ENCODE measurements at places on chromosomes 2 and 18. TPM values are rescaled to one million over a fixed set of nuclear protein-coding genes. Genes with fewer than 3 reads are reported as not detected.

- H3K36me3 ChIP-seq = no peaks in the 10 kb centered on the region
- H3K27ac ChIP-seq = no peak overlapping the region
- no peak for DNase-seq
- H3K27me3 ChIP-seq = no peaks in the 10 kb centered on the region
- H3K4me3 ChIP-seq = no peak overlapping the region
Measured at GRCh38 chr2:43078781-43079755, 147.3 kb downstream of the ZFP36L2 start.

GRCh38 chr2:36918307-36918706 is 48.0 kb downstream of the STRN start:
- H3K4me1 ChIP-seq = no peaks in the 10 kb centered on the region
- H3K27me3 ChIP-seq = no peaks in the 10 kb centered on the region
- peaks cover 2% of the 10 kb centered on the region for H3K36me3 ChIP-seq

- no peaks in the 10 kb centered on the region for H3K36me3 ChIP-seq
- H3K27me3 ChIP-seq = no peaks in the 10 kb centered on the region
- no peaks in the 10 kb centered on the region for H3K4me1 ChIP-seq
- H3K4me3 ChIP-seq = no peak overlapping the region
Measured at GRCh38 chr2:120404941-120405758, 59.2 kb downstream of the INHBB start.

DNA sequence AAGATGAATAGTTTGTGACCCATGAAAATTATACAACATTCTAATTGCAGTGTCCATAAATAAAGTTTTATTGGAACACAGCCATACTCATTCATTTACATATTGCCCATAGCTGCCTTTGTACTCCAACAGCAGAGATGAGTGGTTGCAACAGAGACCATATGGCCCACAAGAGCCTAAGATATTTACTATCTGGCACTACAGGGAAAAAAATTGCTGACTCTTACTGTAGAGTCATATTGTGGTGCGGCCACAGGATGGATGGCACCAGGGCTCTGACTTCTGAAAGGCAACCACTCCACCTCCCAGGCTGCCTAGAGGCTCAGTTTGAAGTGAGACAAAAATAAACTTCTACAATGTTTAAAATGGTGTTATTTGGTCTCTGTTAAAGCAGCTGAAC is 404.0 kb upstream of the ATP5MC3 start:
- no peaks in the 10 kb centered on the region for H3K36me3 ChIP-seq
- H3K4me1 ChIP-seq = no peaks in the 10 kb centered on the region
- no peak for DNase-seq
- H3K4me3 ChIP-seq = no peak overlapping the region
- H3K27ac ChIP-seq = no peak overlapping the region

DNA sequence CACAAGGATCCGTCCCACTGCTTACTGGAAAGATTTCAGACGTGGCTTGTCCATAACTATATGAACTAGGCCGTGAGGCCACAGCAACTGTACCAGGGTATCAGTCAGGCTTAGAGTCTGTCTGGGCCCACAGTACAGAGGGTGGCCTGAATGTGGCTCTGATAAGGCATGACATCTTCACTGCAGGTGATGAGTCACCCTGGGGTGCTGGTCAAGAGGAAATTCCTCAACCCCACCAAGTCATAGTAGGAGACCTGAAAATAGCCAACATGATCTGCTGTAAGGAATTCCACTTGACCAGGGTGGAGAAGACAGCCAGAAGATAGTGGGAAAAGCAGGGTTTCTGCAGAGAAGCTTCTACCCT is 107.7 kb downstream of the INHBB start:
- H3K36me3 ChIP-seq = no peaks in the 10 kb centered on the region
- no peak for DNase-seq
- no peak overlapping the region for H3K4me3 ChIP-seq

GRCh38 chr2:105368759-105369408 is 30.0 kb downstream of the FHL2 start:
- no peaks in the 10 kb centered on the region for H3K27me3 ChIP-seq
- DNase-seq = no peak
- H3K4me3 ChIP-seq = no peak overlapping the region
- peaks cover 20% of the 10 kb centered on the region for H3K36me3 ChIP-seq
- H3K27ac ChIP-seq = no peak overlapping the region

DNA sequence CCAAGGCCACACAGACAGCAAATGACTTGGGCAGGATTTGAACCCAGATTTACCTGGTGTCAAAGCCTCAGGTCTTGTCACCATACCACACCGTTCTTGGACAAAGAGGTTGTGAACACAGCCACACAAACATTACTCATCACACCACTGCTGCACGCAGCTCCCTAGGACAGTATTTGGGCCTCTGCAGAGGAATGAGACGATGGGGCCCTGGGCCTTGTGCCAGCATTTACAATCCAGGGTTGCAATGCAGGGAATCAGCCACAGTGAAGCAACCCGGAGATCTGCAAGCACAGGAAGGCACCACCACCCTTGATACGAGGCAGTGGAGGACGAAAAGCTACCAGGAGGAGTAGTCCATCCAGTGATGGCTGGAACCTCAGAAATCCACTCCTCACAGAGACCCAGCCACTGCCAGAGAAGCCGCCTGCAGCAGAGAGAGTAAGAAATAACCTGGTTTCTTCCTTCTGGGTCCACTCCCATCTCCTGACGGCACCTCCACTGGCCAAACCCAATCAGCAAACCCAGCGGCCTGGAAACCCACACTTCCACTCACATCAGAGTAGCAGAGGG is 3.7 kb upstream of the MTCL1 start:
- H3K4me1 ChIP-seq = peaks cover 15% of the 10 kb centered on the region
- no peak overlapping the region for H3K4me3 ChIP-seq
- H3K27ac ChIP-seq = no peak overlapping the region
- H3K36me3 ChIP-seq = no peaks in the 10 kb centered on the region
- DNase-seq = no peak

DNA sequence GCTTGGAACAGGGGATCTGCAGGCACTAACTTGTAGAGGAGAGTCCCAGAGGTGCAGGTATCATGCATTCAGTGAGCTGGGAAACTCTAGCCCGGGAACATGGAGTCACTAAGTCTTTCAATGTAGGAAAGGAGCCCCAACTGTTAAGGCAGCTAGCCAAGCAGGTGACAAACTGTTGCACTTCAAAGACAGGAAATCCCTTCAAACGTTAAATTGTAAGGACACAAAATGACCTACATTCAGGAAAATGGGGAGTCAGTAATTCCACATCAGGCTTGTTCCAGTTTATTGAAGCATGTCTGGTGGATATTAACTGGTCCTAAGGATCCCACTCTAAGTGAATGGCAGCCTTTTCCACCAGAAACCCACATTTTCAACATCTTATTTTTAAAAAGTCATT is 364.5 kb downstream of the MTX2 start:
- DNase-seq = no peak
- no peaks in the 10 kb centered on the region for H3K36me3 ChIP-seq
- no peak overlapping the region for H3K27ac ChIP-seq
- H3K27me3 ChIP-seq = peaks cover 7% of the 10 kb centered on the region

DNA sequence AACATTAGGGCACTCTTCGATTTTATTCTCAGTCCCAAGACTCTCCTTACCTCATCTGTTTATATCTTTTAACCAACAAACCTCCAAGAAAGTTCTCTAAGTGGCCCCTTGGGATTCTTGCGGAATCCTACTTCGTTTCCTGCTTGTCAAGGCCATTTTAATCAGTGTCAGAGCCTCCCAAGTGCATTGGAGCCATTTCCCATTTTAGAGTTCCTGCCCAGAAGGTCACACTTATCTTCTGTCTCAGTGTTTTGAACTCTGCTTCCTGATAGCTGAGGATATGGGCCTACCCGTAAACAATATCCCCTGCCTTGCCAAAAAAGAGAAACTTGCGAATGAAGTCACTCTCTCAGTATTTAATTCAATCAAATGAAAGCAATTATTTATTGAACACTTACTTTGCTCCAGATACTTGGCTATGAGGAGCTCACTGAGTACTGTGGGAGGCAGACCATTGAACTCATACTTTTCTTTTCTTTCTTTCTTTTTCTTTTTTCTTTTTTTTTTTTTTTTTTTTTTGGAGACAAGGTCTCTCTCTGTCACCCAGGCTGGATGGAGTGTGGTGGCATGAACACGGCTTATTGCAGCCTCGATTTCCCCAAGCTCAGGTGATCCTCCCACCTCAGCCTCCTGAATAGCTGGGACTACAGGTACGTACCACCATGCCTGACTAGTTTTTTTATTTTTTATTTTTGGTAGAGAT is 5.7 kb upstream of the NOSTRIN start:
- DNase-seq = no peak
- H3K4me1 ChIP-seq = no peaks in the 10 kb centered on the region
- no peaks in the 10 kb centered on the region for H3K36me3 ChIP-seq
- no peak overlapping the region for H3K4me3 ChIP-seq

DNA sequence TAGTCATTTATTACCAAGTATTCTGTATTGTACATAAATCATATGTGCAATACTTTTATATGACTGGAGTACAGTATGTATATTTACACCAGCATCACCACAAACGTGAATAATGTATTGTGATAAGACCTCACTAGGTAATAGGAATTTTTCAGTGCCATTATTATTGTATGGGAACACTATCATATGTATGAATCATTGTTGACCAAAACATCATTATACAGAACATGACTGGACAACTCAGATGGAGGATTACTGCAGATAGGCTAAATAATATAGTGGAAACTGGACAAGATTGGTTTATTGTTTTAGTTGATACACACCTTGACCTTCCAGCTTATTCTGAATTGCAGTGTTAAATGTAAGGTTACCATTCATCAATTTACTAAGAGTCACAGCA is 33.4 kb downstream of the VAPA start:
- no peak overlapping the region for H3K27ac ChIP-seq
- no peaks in the 10 kb centered on the region for H3K27me3 ChIP-seq

DNA sequence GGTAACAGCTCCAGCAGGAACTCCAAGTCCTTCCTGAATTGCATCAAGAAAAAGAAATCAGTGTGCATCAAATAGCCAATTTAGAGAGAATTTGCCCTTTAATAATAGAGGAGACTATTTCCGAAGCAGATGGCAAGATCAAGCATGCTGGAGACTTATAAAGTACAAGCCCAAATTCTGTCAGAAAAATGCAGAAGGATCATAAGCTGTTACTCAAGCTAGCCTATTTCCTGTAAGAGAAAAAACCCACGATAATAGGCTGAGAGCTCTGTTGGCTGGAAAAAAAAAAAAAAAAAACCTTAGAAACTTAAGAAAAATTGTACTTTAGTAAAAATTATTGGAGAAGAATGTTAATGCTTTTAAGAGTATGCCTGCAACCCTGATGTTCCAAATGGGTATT is 24.4 kb upstream of the ITM2C start:
- DNase-seq = no peak
- no peaks in the 10 kb centered on the region for H3K4me1 ChIP-seq
- H3K4me3 ChIP-seq = no peak overlapping the region
- no peaks in the 10 kb centered on the region for H3K27me3 ChIP-seq
- H3K27ac ChIP-seq = no peak overlapping the region

GRCh38 chr2:178949151-178949550 is 100.8 kb downstream of the CCDC141 start:
- H3K36me3 ChIP-seq = no peaks in the 10 kb centered on the region
- no peaks in the 10 kb centered on the region for H3K4me1 ChIP-seq
- H3K27ac ChIP-seq = no peak overlapping the region
- H3K4me3 ChIP-seq = no peak overlapping the region
- DNase-seq = no peak

DNA sequence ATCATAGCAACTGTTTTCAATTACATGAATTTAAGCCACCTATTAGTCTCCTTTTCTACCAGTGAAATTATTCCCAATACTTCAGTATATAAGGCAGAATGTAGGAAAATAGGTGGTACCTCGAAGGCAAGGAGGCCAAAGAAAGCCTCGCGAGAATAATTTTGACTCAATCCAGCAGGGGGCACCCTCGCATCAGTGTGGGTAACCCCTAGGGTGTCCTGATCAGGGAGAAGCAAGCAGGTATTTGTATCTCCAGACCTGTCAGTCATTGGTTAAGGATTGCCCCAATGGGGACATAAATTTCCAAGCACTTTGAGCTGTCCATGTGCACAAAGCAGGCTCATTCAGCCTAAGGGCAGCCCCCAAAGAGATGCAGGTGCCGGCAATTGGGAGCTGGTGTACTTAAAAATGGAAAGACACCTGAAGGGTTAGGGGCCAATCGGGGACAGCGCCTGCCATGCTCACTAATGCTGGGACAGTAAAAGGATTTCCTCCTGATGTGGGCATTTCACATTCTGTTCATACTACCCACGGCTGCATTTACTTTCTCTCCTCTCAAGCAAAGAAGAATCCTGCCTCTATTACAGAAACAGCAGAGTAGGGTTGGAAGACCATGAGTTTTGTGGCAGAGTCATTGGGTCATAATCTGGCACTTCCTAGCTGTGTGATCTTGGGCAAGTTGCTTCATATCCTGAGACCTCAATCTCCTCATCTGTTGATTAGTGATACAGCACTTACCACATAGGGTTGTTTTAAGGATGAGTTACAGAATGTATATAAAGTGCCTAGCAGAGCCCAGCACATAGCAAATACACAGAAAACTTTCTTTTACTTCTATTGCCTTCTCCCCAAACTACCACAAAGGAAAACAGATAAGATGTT is 136.1 kb downstream of the ICOS start:
- H3K27ac ChIP-seq = no peak overlapping the region
- no peak for DNase-seq
- no peaks in the 10 kb centered on the region for H3K36me3 ChIP-seq
- no peak overlapping the region for H3K4me3 ChIP-seq
- H3K27me3 ChIP-seq = no peaks in the 10 kb centered on the region
- no peaks in the 10 kb centered on the region for H3K4me1 ChIP-seq

- DNase-seq = no peak
- H3K36me3 ChIP-seq = no peaks in the 10 kb centered on the region
- no peak overlapping the region for H3K27ac ChIP-seq
- no peaks in the 10 kb centered on the region for H3K27me3 ChIP-seq
Measured at GRCh38 chr18:4181882-4182568, 273.1 kb downstream of the DLGAP1 start.

GRCh38 chr18:41940506-41941215 is 14.4 kb upstream of the PIK3C3 start:
- no peak for DNase-seq
- peaks cover 13% of the 10 kb centered on the region for H3K4me1 ChIP-seq
- H3K4me3 ChIP-seq = no peak overlapping the region
- no peaks in the 10 kb centered on the region for H3K36me3 ChIP-seq
- no peaks in the 10 kb centered on the region for H3K27me3 ChIP-seq
- H3K27ac ChIP-seq = no peak overlapping the region

FBXO41 gene
- total RNA-seq = 6.1 TPM

ERICH2 gene
- not detected for total RNA-seq

CLEC4F gene
- total RNA-seq = not detected

KIAA2012 gene
- total RNA-seq = not detected

PNKD gene
- 19.4 TPM for total RNA-seq

PTH2R gene
- not detected for total RNA-seq

LRATD1 gene
- total RNA-seq = 4.1 TPM

KANSL3 gene
- 60.2 TPM for total RNA-seq

RAD51AP2 gene
- not detected for total RNA-seq
